ENCODE measurements at places on chromosomes 16 and 17.

GRCh38 chr17:45425125-45425983 is 7.3 kb downstream of the ARHGAP27 start:
- DNase-seq: no peak

- no peak for DNase-seq
Measured at GRCh38 chr17:14747603-14747950, 446.7 kb downstream of the HS3ST3B1 start.

DNA sequence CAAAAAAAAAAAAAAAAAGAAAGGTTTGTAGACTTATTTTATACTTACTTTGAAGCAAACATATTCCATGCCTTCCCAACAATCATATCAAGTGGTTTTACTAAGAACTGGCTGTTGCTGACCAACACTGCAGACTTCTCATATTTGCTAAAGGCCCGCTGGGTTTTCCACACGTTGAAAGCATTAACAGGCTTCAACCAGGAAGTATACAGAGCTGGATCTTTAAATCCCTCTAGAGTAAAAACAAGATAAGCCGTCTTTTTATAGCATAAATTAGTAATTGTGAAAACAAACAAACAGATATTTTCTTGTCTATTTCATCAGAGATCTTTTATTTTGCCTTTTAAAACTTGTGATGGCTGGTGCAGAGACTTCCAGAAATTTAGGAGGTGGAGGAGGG is 29.1 kb downstream of the TUBD1 start:
- DNase-seq: no peak

- no peak for DNase-seq
Measured at GRCh38 chr17:22516861-22517636, 824.7 kb downstream of the KCNJ18 start.

All from activated CD4-positive, alpha-beta T cell treated with anti-CD3 and anti-CD28 coated beads, Interleukin-2, Interleukin-4, amounts not matched to agents 100 ng/mL and 50 ng/mL, durations not matched to agents 16 hours and 8 hours (primary cell).